ENCODE measurements at places on chromosomes 12 and 14.

- DNase-seq = no peak
Measured at GRCh38 chr14:99649219-99649618, 4.3 kb downstream of the HHIPL1 start.

DNA sequence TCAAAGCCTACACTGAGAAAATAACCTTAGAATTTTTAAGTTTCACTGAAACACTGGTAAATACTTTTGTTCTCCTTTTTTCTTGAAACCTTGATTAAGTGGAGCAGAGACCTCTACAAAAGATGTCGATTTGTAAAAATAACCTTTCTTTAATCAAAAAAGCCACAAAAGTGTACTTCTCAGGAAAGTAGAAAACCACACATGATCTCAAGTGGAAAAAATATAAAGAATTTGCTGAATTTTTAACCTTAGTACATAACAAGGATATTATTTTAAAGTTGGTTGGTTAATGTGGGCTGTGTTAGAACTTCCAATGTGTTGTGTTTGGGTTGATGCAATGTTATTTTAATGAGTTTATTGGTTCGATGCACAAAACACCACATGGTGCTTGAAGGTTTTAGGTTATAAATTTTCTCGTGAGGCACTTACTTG is 8.6 kb downstream of the LGR5 start:
- no peak for DNase-seq

DNA sequence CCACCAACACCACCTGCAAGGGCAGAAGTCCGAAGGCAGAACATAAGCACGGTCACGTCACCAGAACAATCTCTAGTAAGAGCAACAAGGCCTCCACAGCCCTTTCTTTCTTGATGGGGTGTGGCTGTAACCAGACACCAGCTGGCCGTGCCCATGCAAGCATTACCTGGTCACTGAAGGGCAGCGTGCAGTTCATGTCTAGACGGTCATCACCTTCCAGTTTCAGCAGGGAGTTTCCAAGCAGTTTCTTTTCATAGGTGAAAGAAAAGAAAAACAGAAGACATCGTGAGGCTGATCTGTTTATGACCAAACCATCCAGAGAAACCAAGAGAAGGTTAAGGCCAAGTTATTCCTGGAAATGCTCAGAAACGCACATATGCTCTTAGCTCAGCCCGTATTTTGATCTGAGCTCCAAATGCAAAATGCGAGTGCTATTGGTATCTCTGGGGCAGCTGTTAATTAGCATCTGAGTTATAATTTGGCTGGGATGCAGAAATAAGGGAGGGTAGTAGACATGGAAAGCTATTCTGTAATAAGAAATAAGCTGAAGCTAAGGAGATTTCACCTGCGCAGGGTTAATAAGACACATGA is 42.5 kb downstream of the PRKAB1 start:
- DNase-seq = no peak

GRCh38 chr12:108269224-108269623 is 69.9 kb downstream of the CMKLR1 start:
- DNase-seq = no peak

GRCh38 chr14:101573289-101573688 is 12.0 kb downstream of the DIO3 start:
- no peak for DNase-seq

DNA sequence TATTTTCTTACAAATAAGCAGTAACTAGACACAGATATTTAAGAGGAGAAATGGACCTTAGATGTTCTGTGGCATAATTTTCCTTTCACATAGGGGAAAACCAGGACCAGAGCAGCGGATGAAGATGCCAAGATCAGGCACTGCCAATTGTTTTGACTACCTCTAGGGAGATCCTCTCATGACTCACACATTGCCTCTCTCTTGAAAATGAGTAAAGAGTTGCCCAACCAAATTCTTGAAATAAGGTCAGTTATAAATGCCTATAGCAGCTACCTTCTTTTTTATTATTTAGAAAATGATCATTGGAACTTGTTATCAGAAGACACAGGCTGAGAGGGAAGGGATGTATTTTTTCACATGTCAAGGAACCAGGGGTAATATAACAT is 263.4 kb upstream of the PLEKHG7 start:
- DNase-seq = no peak

- DNase-seq = peak; percentile 9
Measured at GRCh38 chr14:74401504-74402241, 24.3 kb downstream of the SYNDIG1L start.

Data from globus pallidus (tissue), 1 donor.